D721Med (cell line): ENCODE measurements at places on chromosomes 13 and 19.

DNA sequence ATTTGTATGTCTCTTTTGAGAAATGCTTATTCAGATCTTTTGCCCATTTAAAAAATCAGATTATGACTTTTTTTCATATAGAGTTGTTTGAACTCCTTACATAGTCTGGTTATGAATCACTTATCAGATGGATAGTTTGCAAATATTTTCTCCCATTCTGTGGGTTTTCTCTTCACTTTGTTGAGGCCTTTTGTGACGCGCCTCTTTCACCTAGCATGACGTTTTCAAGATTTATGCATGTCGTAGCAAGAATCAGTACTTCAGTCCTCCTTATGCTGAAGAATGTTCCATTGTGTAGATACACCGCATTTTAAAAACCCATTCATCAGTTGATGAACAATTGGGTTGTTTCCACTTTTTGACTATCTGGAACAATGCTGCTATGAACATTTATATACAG, 13.4 kb downstream of the PABPC3 start:
- DNase-seq = no peak

GRCh38 chr19:31350693-31351055, 1.4 kb upstream of the TSHZ3 start:
- no peak for DNase-seq

GRCh38 chr13:66780814-66781213, 449.3 kb downstream of the PCDH9 start:
- no peak for DNase-seq

- DNase-seq = no peak
These were observed 608 bp downstream of the CCDC8 start for GRCh38 chr19:46412650-46413261.

GRCh38 chr13:53038993-53039392, 10.4 kb downstream of the OLFM4 start:
- no peak for DNase-seq

DNA sequence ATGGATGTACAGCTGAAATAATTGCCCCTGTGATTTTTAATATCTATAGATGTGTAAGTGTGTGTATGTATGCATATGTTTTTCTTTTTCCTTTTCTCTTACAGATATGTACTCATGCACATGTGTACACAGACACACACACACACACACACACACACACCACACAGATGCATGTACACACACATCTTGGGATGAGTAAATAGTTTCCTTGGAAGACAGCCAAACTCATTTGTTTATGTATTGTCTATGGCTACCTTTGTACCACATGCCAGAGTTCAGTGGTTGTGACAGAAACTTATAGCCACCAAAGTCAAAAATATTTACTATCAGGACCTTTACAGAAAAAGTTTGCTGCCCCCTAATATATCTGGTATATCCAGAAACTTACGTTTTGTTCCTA, 192.6 kb downstream of the MAB21L1 start:
- no peak for DNase-seq

DNA sequence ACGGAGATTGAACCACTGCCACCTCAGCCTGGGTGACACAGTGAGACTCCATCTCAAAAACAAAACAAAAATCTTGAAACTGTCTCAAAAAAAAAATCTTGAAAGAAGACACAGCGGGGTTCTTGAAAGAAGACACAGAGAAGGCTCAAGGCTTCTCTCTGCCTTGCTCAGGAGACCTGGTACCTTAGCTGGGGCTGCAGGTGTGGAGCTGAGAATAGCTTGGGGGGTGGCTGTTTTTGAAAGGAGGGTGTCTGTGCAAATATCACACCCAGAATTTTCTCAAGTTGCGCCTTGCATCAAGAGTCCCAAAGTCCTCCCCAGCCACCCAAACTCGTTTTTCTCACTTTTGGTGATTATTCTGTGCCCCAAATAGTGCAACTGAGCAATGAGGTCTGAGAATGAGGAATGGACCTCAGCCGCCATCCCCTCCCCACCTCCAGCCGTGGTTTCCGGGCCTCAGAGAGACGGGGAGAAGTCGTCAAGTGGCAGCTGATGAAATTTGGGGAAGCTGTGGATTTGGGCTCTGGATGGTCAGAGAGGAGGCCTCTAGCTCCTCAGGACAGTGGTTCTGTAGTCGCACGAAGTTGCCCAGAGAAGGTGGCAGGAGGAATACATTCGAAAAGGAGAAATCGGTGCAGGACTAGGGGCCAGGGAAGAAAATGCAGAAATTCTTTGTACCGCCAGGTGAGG, 8.8 kb downstream of the S1PR2 start:
- no peak for DNase-seq

DNA sequence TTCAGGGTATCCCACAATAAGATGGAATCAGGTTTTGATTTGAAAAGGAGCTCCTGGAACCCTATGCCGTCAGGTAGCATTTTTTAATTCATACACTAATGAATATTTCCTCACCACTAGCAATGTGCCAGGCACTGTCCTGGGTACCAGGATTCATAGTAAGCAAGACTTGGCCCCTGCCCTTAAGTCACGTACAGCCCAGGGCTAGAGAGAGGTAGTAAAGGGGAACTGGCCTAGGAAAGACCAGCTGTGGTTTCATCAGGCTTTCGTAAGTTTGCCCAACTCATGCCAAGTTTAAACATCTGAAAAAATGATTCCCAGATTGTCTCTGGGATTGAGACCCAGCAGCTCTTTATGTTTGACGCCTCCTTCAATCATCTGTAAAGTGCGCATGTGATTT, 45.9 kb upstream of the AMER2 start:
- DNase-seq = no peak

- no peak for DNase-seq
These were observed 22.5 kb downstream of the SERP2 start for GRCh38 chr13:44395976-44396694.

DNA sequence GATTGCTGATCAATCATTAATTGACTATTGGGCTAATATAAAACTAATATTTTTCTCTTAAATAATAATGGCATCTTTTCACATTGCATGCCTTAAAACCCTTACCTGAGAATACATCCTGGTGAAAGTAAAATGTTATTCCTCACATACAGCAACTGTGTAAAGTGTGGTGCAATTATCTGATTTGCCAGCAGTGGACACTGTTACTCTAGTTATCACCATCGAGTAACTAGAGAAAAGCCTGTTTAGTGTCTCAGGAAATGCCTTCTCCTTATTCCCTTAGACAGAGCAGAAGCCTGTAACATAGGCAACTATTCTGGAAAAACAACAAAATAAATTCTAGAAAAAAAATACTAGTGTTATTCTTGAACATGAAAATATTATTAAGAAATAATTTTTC, 459.8 kb downstream of the FGF14 start:
- DNase-seq = no peak

DNA sequence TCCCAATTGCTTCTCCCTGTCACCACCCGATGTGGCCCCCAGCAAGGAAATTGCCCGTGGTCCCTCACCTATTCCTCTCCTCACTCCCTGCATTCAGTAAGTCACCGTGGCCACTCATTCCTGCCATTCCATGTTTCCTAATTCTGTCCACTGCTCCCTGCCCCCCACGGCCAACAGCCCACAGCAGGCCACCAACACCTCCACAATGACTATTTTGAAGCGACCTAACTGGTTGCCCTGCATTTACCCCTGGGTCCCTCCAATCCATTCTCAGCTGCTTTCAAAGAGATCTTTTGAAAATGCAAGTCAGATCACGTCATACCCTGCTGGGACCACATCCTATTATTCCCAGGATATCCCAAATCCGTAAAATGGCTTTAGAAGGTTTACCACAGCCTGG, 210.4 kb downstream of the DCLK1 start:
- no peak for DNase-seq

GRCh38 chr19:19025861-19026260, 7.5 kb downstream of the SUGP2 start:
- DNase-seq = no peak

DNA sequence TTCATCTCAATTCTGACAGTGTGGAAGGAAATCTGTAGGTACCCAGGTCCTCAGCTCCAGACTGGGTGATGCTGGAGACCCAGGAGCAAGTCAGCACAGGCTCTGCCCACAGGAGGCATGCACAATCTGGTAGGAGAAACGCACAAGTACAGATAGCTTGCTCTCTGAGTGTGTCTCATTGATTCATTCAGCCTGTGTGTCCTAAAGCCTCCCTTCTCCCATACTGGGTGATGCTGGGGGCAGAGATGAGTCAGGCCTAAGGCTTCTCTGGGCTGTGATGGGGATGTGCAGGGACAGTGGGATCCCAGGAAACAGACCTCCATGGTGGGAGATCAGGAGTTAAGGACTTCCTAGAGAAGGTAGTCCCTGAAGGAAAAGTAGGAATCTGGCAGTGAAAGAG, 6.8 kb downstream of the ZNF526 start:
- DNase-seq = no peak

DNA sequence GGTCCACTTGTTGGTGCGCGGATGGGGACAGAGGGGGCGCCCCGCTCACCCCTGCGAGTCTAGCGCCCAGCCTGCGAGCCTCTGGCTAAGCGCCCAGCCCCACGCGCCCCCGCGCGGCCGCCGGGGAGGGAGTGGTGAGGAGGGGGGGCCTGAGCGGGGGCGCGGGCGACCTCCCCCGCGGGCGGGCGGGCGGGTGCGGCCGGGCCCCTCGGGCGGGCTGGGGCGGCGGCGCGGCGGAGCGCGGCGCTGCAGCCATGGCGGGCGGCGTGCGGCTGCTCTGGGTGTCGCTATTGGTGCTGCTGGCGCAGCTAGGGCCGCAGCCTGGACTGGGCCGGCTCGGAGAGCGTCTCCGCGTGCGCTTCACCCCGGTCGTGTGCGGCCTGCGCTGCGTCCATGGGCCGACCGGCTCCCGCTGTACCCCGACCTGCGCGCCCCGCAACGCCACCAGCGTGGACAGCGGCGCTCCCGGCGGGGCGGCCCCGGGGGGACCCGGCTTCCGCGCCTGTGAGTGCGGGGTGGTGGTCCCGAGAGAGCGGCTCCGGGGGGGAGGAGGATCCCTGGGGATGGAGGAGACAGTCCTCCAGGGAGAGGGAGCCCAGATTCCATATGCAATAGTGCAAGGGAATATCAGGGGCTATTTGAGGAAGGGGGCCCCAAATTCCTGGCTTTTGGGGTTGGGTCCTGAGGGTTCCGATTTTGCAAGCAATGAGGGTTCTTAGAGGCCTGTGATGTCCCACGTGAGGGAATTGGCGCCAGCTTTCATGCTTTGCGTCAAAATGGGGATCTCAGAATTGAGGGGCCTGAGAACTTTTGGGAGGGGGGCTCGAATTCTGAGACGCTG, at the start of gene LTBP4:
LTBP4 (plus strand) TSS at position 236 of the 841 bp plus-strand sequence; CDS start at position 255, 19 bp downstream.
- no peak for DNase-seq

GRCh38 chr13:109281903-109282635, 504.3 kb downstream of the IRS2 start:
- DNase-seq = no peak

DNA sequence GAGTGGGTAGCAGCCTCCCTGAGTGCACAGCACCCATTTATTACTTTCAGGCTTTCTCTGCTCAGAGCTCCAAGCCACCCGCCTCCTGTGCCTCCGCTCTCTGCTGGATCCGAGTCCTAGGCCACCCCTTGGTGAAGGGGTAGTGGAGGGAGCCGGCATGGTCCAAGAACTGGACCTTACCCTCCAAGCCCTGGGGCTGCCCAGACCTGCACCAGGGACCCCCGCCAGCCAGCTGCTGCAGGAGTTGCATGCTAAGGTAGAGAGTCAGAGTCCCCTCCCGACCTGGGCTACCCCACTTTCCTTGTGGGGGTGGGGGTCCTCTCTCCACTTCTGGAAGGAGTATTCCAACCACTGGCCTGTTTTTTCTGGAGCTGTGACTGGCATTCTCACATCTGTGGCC, 2.0 kb downstream of the FAM98C start:
- no peak for DNase-seq

- no peak for DNase-seq
These were observed 86.5 kb downstream of the IPO5 start for GRCh38 chr13:98039964-98040363.

DNA sequence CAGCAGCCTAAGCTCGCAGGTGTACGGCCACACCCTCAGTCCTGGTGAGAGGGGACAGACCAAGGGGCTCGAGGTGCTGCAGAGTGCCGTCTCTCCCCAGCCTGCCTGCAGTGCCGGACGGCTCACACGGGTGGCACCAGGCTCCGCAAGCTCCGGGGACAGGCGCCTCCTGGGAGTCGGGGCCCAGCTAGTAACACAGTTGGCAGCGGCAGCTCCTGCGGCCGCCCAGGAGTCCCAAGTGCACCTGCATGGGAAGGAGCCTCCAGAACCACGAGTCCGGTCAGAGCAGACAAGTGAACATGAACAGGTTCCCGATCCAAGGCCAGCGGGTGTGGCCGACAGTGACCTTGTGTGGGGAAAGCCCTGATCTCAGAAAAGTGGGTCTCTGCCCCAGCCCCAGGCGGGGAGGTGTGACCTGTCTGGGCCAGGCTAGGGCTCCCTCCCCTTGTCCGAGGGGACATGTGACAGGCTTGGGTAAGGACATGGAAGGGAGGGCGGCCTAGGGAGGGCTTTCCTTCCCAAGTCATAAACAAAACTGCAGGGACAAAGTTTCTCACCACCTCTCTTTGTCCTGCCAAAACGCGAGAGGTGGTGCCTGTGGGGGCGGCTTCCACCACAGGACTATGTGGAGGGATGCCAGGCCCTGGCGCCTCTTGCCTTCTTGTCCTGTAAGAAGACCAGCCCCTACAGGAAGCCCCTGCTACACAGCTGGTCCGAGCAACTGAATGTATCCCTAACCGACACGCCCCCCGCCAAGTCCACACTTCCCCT, 46.5 kb downstream of the MLLT1 start:
- DNase-seq = no peak

DNA sequence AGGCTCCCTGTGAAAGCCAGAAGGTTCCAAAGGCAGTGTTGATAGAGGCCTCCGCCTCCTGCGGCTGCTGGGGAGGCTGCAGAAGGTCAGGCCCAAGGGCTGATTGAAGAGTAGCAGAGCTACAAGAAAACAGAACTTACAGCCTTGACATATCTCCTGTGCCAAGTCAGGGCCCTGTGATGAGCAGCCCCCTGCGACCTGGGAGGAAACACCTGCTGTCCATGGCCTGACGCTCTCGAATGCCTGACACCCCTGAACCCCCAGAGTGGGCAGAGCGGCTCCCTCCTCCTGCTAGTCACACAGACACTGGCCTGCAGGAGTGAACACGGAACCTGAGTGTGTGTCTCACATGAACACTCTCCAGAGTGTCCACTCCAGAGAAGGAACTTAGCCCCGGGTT, 38.2 kb upstream of the TUBGCP3 start:
- DNase-seq = no peak

- no peak for DNase-seq
These were observed 10.3 kb upstream of the BBC3 start for GRCh38 chr19:47240996-47241918.

DNA sequence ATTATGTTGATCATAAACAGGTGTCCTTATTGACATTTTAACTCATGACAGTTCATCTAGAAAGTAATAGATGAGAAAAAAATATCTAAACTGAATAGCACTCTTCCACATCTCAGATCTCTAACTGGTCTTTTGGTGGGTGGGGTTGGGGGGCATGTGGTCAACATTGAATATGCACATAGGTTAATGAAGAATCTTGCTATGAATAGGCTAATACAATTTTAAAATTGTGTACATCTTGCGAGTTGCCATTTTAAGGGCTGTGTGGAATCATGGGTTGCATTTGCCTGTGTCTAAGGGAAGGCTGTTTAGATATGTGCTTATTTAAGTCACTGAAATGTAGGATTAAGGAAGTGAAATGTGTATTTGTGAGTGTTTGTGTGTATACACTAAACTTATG, 346.0 kb downstream of the ITGBL1 start:
- DNase-seq = no peak
